ENCODE measurements at places on chromosomes 4 and X. TPM values are rescaled to one million over a fixed set of nuclear protein-coding genes. Genes with fewer than 3 reads are reported as not detected.

The GPR34 gene
- not detected for polyA plus RNA-seq

The TXK gene
- not detected for polyA plus RNA-seq

The OTUD5 gene
- 35.9 TPM for polyA plus RNA-seq

The RBMXL3 gene
- polyA plus RNA-seq, result not detected

The EXOC1L gene
- polyA plus RNA-seq, result not detected

The PDZD4 gene
- 343 TPM for polyA plus RNA-seq

The MTMR8 gene
- polyA plus RNA-seq, result 2.1 TPM

The ZNF711 gene
- polyA plus RNA-seq, result 321 TPM

The RNF212 gene
- polyA plus RNA-seq, result 1.5 TPM

The PAGE4 gene
- not detected for polyA plus RNA-seq

The BEX1 gene
- 1,035 TPM for polyA plus RNA-seq

The SPARCL1 gene
- polyA plus RNA-seq, result not detected

The SLC4A4 gene
- 9.2 TPM for polyA plus RNA-seq

The DLG3 gene
- polyA plus RNA-seq, result 66.5 TPM

The PLXNB3 gene
- 0.76 TPM for polyA plus RNA-seq

The FOXR2 gene
- not detected for polyA plus RNA-seq

The NPY1R gene
- 19.8 TPM for polyA plus RNA-seq

The CFAP99 gene
- not detected for polyA plus RNA-seq

The ATOH1 gene
- polyA plus RNA-seq, result not detected

The POU3F4 gene
- 4.4 TPM for polyA plus RNA-seq

The GABRE gene
- polyA plus RNA-seq, result not detected

The SHROOM2 gene
- polyA plus RNA-seq, result 9.2 TPM

The ENAM gene
- polyA plus RNA-seq, result 0.18 TPM

The DNAAF6 gene
- polyA plus RNA-seq, result not detected

The MAGEE2 gene
- polyA plus RNA-seq, result 0.28 TPM

The APBB2 gene
- polyA plus RNA-seq, result 41.9 TPM

The IQSEC2 gene
- 2.4 TPM for polyA plus RNA-seq

The MID1IP1 gene
- polyA plus RNA-seq, result 11.1 TPM

The PPP4R3C gene
- not detected for polyA plus RNA-seq

The ZNF280C gene
- 9.4 TPM for polyA plus RNA-seq

The APEX2 gene
- polyA plus RNA-seq, result 3.0 TPM

The CPE gene
- polyA plus RNA-seq, result 623 TPM

The ADRA2C gene
- polyA plus RNA-seq, result 3.0 TPM

The FREM3 gene
- polyA plus RNA-seq, result 0.35 TPM

The PPBP gene
- polyA plus RNA-seq, result not detected

The PLS3 gene
- 3.8 TPM for polyA plus RNA-seq
